ENCODE measurements at places on chromosomes 6 and 20.

GRCh38 chr6:107105511-107106116 lies 9.7 kb downstream of the BEND3 start:
- no peak for DNase-seq

DNA sequence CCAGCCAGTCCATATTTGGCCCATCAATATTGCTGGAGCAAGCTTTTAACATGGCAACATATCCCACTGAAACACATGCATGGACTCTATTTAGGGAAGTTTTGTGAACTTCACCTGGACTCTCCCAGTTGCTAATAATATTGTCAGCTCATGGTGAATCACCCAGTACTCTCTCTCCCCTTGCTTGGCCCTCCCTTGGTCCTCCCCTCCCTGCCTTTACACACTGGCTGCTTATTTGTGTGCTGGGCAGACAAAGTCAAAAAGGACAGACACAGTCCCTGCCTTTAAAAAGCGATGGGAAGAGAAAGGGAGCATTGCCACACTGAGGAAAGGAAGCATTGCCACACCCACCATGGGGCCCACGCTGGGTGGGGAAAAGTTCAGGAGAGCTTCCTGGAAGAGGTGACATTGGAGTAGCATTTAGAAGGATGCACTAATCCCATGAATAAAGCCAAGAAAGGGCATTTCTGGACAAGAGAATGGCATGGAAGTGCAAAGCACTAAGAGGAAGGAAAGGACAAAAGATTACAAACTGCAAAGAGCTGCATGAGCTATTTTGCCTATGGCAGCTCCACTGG lies 143.4 kb upstream of the EXOC2 start:
- DNase-seq, result no peak

GRCh38 chr6:128259029-128259724 lies 261.2 kb downstream of the PTPRK start:
- no peak for DNase-seq

DNA sequence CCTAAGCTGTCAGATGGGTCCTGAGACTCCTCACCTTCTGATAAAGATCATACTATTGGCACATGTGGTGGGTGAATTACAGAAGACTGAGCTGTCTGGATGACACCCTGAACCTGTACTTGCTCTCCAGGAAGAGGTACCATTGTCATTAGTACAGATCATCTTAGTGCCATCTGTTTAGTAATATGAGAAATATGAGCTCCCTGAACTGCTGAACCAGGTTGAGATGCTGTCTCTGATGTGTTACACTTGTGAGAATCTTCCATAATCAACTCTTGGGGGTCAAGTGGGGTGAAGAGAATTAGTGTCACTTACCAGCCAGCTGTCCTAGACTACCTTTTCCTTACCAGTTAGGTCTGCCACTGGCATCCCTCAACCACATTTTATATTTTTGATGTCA lies 531.0 kb downstream of the EPHA7 start:
- no peak for DNase-seq

DNA sequence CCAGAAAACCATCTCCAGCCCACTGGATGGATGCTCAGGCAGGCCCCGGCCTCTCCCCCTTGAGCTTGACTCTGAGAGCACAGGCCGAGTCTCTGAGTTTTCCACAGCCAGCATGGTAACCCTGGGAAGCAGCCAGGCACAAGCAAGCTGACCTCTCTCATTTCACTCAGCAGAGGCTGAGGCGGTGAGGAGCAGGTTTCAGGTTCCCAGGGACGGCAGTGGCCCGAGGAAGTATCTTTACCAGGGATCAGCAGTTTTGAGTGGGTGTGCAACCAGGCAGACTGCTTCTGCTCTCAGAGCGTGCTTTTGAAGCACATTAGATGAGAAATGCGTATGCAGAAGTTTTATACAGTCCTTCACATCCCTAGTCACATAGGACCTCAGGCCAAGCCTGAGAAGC lies 12.6 kb downstream of the HCK start:
- no peak for DNase-seq

DNA sequence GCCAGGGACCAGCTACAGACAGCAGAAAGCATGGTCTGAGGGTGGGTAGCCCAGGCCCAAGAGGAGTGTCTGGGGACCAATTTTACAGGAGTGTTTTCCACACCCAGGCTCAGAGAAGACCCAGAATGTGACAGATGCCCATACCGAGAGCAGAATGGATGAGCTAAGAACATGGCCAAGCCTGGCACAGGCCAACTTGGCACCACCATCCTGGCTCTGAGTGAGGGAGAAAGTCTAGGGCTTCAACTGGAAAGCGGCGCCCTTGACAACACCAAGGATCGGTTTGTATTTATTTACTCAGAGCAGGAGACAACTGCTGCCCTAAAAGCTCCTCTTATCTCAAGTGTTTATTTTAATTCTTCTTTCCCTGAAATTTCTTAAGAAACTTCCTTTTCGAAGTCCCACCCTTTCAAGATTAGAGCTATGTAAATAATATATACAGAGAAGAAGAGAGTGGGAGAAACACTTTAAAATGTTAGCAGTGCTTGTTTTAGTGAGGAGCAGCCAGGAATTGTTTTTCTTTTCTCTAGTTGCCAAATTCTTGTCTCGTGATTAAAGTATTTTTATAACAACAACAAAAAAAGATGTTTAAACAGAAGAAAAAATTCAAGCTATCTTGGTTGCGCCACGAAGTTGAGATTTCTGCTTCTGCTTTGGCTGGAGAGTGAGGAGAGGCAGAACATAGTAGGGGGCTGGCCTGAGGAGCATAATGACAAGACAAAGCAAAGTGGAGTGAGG lies 16.2 kb downstream of the TNXB start:
- no peak for DNase-seq

DNA sequence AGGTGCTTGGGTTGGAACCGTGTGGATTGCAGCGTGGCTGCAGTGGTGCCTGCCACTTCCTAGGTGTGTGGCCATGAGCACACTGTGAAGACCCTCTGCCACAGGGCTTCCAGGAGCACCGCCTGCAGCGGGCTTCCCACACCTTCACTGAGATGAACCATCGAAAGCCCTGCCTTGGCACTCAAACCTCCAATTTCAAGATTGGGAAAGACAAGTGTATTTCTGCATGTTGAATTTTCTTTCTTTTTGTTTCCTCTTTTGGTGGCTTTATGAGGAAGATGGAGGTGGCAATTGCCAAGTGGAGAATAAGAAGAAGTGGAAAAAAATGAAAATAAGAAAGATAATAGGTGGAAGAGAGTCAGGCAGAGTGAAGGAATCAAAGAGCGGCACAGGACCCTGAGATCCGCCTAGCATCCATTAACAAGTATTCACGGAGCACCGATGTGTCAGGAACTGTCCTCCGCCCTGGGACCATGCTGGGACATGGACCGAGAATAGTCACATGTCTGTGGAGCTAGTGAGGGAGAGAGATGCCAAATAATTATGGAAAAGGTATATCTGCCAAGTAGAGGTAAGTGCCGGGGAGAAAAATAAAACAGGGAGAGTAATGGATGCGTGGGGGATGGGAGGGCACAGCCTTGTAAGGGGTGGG lies 159.9 kb downstream of the BCAS1 start:
- no peak for DNase-seq

DNA sequence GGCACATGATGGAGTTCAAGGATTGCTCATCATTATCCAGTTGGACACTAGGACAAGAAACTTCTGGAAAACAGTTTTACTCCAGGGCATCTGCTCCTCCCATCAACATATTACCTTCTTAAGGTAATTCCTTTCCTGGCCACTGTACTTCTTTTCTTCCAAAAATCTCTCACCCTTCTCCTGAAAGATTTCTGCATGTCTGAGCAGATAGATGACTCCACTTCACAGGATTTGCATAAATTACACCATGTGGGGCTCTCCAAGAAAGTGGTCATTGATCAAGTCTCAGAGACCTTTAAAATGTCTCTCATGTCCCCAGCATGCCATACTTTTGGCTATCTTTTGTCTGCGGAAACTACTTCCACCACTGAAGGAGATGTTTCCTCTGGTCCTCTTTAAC lies 103.2 kb upstream of the TNFAIP3 start:
- DNase-seq, result no peak

DNA sequence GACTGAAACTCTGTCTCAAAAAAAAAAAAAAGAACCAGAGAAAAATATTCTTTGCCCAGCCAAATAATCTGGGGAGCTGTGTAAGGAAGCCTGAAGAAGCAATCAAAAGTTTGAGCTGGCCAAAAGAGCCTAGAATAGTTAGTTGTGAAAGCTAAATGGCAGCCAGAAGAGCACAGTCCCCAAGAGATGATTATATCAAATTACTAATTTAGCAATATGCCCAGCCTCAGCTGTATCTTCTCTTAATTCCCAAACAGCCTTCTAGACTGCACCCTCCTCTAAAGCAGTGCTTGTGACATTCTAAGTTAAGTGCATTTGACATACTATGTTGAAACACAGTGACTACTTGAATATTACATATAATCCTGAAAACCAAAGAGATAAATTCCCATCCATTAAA lies 38.9 kb downstream of the CDK19 start:
- DNase-seq, result no peak

- DNase-seq, result no peak
These were observed 81.0 kb upstream of the FLRT3 start for GRCh38 chr20:14418376-14418775.

GRCh38 chr6:117958536-117958935 lies 51.5 kb downstream of the SLC35F1 start:
- no peak for DNase-seq

- no peak for DNase-seq
These were observed 5.2 kb downstream of the GTSF1L start for GRCh38 chr20:43721429-43722152.

- DNase-seq, result no peak
These were observed 7.0 kb downstream of the TP53RK start for GRCh38 chr20:46682063-46682821.

- DNase-seq, result no peak
These were observed 36.1 kb upstream of the CEP162 start for GRCh38 chr6:84263557-84263956.

GRCh38 chr6:127272576-127272975 lies 5.9 kb downstream of the RNF146 start:
- DNase-seq, result no peak

GRCh38 chr20:50467718-50468356 lies 42.3 kb upstream of the PTPN1 start:
- DNase-seq, result no peak

DNA sequence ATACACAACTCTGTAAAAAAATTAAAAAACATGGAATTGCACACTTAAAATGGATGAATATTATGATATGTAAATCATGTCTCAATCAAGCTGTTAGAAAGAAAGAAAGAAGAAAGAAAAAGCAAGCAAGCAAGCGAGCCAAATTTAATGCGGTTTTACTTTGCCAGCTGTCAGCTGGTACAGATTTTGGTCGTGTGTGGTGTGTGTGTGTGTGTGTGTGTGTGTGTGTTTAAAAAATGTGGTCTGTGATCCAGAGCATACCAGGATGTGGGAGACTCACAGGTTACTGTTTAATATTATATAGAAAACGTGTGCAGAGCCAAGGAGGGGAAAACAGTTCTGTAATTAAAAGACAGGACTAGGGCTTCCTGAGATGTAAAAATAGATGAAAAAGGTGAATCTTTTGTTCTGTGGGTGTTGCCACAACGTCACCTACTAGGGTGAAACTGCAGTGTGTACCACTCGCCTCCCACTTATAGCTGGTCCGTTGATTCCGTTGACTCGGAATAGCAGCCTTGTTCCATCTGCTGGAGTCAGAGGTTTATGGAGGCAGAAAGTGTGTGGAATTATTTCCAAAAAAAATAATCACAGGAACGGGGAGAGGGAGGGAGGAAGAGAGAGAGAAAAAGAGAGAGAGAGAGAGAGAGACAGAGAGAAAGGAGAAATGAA lies 197.7 kb downstream of the BCAS1 start:
- no peak for DNase-seq

- no peak for DNase-seq
These were observed 166.9 kb upstream of the SALL4 start for GRCh38 chr20:51969191-51969590.

- DNase-seq, result no peak
These were observed 3.9 kb upstream of the KIAA0408 start for GRCh38 chr6:127463056-127463455.

DNA sequence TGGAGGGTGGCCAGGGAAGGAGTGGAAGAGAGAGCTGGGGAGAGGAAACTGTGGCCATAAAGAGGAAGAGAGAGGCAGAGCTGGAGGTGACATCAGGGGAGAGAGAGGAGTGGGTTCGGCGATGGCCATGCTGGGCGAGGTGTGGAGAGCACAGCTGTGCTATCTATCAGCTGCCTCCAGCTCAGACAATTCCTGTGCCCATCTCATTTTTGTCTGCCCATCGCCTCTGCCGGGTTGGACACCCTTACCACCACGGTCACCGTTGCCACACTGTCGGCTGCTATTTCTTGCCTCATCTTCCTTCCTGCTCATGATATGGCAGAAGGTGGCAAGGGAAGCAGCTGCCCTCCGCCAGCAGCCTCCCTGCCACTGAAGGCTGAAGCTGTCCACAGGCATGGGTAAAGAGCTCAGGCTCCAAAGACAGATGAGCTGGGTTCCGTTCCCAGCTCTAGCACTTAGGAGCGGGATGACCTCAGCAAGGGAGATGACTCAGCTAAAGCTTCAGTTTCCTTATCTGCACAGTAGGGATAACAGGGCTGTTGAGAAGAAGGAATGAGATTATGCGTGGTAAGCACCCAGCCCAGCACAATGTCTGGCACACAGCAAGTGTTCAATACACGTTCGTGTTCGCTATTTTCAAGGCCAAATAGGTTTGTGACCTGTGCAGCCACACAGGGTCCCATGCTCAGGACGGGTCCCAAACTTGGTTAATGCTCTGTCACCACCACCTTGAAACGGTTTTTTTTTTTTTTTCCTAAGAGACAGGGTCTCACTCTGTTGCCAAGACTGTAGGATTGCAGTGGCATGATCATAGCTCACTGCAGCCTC lies 21.9 kb upstream of the TAF8 start:
- DNase-seq, result no peak

GRCh38 chr20:46371656-46372055 lies 34.8 kb downstream of the ELMO2 start:
- DNase-seq, result no peak

GRCh38 chr6:139932671-139933070 lies 558.2 kb upstream of the CITED2 start:
- DNase-seq, result peak; percentile 29

- no peak for DNase-seq
These were observed 2.5 kb downstream of the IP6K3 start for GRCh38 chr6:33744001-33744848.

DNA sequence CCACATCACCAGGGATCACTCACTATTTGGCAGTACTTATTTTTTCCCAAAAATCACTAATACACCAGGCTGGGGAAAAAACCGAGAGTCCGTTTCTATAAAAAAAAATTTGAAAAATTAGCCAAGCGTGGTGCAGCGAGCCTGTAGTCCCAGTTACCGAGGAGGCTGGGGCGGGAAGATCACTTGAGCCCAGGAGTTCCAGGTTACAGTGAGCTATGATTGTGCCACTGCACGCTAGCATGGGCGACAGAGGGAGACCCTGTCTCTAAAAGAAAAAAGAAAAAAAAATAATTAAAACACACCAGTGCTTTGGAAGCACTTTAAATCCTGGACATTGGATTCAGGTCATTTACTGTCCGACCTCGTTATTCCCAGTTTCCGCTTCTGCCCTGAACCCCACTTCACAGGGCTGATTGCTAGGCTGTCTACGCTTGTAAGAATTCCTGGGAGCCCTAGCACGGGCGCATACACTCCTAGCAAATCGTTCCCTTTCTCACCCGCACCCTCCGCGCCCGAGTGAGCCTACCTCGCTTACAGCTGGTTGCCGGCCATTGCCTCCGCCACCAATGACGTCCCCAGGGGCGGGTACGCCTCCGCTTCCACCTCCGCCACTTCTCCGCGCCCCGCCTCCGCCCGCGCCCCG lies at the start of gene TPMT:
Gene TPMT, minus strand, starts transcription at position 571 of the 643 bp plus-strand sequence. CDS start 5,950 bp downstream, outside the sequence.
- no peak for DNase-seq

GRCh38 chr6:62174548-62174947 lies 111.5 kb downstream of the KHDRBS2 start:
- no peak for DNase-seq

Data from kidney epithelial cell (primary cell).